ENCODE measurements at places on chromosomes 2 and 18.

- no peak for DNase-seq
Measured at GRCh38 chr2:60106836-60107529, 446.5 kb downstream of the BCL11A start.

DNA sequence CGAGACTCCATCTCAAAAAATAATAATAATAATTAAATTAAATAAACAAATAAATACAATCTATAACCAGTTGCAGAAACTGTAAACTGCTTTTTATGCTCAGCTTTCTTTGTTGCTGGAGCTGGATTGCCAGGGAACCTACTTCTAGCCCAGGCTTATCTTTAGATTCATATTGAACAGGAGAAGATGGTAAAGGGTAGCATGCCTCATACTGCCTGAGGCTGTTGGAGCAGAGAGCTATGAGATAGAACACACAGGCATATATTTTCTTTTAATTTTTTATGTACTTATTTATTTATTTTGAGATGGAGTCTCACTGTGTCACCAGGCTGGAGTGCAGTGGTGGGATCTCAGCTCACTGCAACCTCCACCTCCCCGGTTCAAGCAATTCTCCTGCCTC is 28.7 kb upstream of the EML4 start:
- DNase-seq, result no peak

GRCh38 chr2:40396124-40396523 is 55.8 kb downstream of the SLC8A1 start:
- DNase-seq, result no peak

- DNase-seq, result no peak
Measured at GRCh38 chr18:23210526-23210925, 75.2 kb downstream of the CABLES1 start.

DNA sequence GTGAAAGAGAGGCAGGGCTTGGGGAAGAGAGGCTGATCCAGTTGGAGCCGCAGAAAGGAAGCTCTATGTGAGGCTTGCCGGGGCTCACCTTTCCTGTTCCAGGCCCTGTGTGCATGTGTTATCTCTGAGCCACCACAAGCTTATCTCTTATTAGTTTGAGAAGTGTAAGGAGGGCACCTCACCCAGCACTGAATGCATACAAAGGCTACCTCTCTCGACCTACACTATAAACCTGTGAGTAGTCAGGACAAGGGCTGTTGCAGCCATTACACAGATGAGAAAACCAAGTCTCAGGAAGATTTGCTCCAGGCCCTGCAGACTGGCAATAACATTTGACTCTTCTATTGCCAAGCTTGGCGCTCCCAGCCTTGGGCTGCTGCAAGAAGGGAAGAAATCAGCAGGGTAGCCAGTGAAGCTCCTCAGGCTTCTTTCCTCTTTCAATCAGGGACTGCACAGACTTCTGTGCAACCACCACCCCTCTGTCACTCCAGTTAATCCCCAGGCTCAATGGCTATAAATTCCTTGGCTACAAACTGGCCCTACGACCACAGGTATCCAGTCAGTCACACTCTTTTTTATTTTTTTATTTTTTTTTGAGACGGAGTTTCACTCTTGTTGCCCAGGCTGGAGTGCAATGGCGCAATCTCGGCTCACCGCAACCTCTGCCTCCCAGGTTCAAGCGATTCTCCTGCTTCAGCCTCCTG is 73.8 kb downstream of the CLHC1 start:
- DNase-seq, result no peak

DNA sequence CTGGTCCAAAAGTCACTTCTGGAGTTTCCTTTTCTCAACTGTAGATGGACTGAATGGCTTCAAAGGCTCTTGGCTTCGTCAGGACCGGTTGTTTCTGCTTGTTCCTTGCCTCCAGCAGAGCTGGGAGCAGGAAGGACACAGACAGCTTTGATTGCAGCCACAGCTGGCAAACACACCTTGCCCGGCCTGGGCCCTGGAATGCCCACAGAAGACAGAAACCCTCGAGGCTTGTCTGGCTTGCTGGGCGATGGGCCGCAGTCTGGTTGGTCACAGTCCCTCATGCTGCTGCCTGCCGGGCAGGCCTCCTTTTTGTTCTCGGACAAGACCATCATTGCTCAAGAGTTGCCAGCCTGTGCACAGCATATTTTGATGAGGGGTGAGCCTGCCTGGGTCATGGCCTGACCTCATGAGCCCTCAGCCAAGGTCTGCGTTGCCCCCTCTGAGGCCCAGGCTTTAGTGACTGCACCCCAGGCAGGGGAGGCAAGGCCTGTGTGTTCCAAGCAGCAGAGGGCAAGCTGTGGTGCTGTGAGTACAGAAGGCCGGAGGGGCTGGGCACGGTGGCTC is 37.8 kb downstream of the ATP6V1C2 start:
- no peak for DNase-seq

DNA sequence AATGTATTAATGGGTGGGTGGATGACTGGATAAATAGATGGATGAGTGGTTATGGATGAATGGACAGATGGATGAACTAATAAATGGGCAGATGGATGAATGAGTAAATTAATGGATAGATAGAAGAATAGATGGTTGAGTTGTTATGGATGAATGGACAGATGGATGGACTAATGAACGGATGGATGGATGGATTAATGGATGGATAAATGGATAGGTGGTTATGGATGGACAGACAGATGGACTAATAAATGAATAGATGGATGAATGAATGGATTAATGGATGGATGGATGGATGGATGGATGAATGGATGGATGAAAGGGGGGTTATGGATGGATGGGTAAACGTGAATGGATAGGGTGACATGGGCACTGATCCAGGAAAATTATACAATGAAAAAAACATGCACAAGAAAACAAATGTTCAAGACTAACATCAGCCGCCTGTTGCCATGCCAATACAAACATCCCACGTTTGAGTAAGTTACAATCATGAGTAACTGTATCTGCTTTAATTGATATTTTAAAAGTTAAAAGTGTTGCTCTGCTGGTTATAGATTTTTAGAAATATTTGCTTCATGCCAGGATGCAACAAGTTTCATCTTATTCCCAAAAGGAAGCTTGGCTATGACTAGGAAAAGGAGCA is 20.8 kb downstream of the PXDN start:
- no peak for DNase-seq

DNA sequence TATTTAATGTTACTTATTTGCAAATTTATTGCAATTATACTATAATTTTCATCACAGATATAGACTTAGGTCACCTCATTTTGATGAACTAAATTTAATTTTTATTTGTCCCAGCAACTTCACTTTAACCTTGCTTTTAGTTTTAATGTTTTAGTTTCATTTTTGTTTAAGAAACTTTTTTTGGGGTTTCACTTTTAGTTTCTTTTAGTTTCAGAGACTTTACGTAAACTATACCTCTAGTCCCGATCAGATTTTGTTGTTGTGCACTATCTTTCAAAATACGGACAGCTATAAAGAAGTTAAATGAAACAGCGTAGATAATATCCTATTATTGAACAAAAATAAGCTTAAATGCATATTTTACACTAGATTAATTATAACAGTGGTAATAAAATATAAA is 460.5 kb downstream of the ERBB4 start:
- DNase-seq, result no peak

DNA sequence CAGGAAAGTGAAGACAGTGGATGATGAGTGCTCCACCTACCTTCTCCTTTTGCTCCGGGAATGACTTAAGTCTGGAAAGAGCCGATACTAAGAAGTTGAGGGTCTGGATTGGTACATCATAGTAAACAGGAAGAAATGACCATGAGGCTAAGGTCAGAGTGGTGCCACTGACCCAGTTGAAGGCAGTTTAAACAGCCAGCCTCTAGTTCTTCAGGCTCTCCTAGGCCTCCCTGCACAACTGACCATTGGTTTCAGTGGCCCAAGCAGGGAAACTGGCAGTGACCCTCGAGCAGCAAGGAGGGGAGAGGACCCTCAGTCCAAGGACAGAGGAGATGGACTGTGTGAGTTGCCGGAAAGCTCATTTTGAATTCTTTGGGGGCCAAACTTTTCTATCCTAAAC is 119.1 kb downstream of the MAP4K4 start:
- DNase-seq, result no peak
